Posterior vena cava (tissue), 2 donors: ENCODE measurements at places on chromosomes 7 and 10.
A peak's percentile ranks its signal among the peaks of the same experiment; 100 is the strongest.

DNA sequence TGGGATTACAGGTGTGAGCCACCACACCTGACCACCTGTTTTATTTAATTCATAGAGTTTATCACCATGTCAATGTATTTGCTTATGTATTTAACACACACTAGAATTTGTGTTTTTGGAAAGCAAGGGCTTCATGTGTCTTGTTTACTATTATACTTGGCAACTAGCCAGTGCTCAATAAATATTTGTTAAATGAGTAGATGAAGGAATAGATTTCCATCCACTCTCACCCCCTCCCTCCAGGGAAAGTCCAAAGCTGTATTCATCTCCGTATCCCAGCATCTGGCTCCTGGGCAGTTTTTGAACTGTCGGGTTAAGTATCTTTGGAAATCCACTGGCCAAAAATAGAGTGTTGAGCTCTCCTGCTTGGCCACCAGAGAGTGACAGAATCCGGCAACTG, 4.6 kb upstream of the RADIL start:
- no peak for DNase-seq

DNA sequence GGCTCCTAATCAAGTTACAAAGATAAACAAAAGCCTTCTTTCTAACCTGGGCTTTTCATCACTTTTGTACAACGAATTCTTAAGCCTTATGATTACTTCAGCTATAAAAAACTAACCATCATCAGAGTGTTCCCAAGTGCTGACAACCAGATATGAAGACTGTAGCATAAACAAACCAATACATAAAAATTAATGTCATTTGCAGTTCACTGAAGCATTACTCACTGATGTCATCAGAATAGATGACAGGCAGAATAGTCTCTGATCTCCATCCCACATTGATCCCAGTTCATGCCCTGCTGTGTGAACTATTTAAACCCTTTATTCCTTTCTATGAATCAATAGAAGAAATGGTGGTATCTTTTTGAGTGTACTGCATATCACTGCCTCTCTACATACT, 84.4 kb downstream of the DNAJC1 start:
- no peak for DNase-seq

GRCh38 chr7:1698201-1698600, 28.1 kb downstream of the ELFN1 start:
- peak; percentile 40 for DNase-seq

DNA sequence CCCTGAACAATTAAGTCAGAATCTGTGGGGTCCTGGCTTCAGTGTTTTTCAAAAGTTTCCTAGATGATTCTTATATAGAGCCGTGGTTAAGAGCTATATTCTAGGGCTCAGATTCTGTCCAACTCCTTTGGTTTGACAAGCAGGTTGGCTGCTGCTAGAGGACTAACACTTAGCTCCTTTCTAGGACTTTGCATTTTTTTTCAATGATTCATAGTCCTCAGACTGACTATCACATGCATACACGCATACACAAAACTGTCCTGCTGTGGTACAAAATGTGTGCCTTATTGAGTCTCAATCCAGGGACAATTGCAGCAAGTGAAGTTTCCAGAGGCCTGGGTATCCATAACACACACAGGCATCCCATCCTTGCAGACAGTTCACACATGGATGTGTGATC, 392.0 kb downstream of the NRG3 start:
- no peak for DNase-seq

DNA sequence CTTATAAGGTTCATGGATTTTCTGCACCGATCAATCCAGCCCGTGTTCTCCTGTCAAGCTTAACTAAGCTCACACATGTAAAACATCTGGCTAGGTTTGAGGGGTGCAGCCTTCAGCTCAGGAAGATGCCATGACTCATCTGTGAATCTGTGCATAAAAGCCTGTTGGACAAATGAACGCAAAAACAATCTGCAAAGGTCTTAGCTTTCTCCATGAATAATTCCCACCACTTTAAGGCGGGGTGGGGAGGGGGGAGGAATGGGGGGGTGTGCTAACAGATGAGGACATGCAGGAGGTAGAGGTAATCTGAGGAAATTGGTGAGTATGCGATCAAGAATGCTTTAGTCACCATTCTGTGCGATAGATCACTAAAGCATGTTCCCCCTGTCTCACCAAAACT, 4.8 kb downstream of the DOCK4 start:
- DNase-seq: no peak
